ENCODE measurements at places on chromosomes 3 and 15.

- no peak for DNase-seq
Observed at GRCh38 chr3:78256123-78256522, 1216.2 kb downstream of the ROBO2 start.

DNA sequence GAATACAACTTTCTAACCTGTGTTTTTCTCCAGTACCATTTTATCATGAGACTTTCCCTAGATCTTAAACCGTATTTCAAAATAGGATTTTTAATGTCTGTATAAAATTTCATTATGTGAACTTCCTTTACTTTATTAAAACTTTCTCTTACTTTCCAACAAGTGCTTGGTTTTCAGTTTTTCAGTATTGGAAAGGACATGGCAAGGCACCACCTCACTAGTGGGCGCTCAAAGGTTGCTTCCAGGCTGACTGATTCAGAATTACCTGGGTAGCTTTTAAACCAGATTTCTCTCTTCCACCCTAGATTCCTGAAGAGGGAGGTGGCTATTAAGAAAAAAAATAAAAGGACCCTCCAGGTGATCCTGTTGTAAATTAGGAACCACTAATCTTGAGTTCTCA is 236.6 kb downstream of the SOX2 start:
- DNase-seq, result no peak

DNA sequence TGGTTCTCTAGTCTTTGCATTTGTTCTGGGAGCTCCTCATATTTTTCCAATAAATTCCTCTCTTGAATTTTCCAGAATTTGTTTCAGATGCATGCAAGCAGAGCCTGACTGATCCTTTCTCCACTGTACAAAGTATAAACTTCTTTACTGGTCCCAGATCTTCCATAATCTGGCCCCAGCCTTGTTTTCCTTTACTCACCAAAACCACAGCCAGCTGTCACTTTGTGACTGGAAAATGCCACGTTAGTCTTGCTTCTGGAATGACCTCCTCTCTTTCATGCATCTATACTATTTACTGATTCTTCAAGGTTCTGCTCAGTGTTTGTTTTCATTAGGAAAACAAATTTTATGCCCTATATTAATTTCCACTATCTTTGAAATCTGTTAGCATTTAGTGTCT is 60.4 kb upstream of the SPPL2A start:
- DNase-seq, result no peak

GRCh38 chr15:67138891-67139855 is 73.8 kb downstream of the SMAD3 start:
- DNase-seq, result no peak

DNA sequence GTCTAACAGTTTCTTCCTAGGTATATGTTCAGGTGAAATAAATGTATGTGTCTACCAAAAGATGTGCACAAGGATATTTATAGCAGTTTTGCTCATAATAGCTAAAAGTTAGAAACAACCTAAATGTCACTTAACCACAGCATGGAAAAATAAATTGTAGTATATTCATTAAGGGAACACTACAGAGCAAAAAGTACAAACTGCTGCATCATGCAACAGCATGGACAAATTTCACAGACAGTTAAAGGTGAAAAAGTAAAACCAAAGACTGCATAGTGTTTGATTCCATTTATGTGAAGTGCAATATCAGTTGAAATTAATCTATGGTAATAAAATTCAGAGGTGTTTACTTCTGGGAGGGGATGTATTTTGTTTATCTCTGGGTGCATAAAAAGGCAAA is 62.5 kb downstream of the FBXL2 start:
- no peak for DNase-seq
